ENCODE measurements at places on chromosomes 1 and 21.

DNA sequence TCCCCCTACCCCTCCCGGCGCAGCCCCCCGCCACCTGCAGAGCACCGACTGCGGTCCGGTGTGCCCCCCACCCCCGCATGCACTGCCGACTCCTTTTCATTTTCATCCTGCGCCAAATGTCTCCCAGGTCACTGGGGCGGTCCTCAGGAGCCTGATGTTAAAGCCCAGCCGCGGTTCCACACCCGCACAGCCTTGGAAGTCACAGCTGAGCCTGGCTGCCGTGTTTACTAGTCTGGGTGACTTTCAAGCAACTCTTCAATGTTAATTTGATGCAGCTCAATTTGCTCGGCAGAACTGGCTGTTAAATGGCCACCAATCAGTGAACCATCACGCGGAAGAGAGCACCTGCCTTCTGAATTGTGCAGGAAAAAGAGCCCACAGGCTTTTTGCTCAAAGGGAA, 27.2 kb downstream of the THAP3 start:
- no peak for DNase-seq

DNA sequence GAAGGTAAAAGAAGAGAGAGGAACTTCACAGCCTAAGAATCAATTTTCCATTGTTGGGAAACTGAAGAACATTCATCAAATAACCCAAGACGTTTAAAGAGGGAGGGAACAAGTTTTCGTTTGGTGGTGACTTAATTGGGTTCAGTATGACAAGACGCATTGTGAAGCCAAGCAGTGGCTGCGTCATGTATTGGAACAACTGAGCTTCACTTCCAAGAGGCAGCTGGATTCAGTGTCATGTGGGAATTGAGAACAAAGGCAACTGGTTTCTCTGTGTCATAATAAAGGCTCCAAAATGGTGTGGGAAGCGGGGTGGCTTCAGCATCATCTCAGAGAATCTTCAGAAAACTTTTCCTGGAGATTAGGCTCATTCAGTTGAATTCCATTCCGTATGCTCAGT, 29.8 kb upstream of the RC3H1 start:
- no peak for DNase-seq

DNA sequence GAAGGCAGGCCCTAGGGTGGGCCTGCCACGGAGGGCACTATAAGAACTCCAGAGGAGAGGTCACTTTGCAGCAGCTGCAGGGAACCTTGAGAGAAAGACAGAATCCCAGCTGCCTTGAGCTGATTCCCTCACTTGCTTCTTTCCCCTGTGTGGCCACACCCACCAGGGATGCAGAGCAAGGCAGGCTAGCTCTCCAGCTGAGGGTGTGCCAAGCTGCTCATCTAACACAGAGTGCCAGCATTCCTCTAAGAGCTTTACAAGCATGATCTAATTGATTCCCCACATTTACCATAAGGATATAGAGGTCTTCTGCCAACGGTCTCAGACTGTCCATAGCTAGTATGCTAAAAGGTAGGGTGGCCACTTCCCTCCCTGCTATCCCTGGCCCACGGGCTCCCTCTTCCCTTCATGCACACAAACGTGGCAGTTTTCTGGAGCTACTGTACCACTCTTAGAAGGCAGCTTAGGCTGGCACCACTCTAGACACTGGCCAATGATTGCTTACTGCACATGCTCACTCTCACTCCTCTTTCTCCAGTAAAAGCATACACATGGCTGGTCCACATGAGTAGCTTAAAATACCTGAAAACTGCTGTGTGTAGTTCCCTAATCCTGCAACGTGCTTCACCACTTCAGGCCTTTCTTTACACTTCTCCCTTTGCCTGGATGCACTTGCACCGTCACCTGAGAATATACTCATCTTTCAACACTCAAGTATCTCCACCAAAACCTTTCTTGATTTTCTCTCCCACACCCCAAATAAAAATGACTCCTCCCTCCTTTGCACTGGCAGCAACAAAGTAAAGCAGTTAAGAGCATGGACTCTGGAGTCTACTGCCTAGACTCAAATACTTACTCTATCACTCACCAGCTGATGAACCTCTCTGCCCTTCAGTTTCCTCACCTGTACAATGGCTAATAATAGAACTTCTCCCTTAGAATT, 57.7 kb downstream of the DMAP1 start:
- DNase-seq = no peak

GRCh38 chr1:201264554-201264953, 18.8 kb upstream of the PKP1 start:
- no peak for DNase-seq

DNA sequence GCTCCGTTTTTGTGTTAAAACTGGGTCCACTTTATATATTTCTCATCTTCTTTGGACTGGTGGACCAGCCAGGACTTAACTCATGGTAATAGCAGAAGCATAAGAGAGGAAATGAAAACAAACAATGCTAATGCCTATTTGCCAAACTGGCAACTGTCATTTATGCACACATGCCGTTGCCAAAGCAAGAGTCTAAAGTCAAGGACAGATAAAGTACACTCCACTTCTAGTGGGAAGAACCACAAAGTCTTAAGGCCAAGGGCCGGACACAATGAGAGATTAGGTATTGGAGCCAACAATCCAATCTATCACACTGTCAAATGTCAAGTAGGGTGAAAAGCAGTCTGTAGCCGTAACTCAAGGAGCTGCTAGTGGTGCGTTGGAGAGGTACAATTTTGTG, 157.7 kb downstream of the LYPLAL1 start:
- no peak for DNase-seq

- no peak for DNase-seq
Measured at GRCh38 chr1:38872401-38873026, 634 bp downstream of the MYCBP start.

DNA sequence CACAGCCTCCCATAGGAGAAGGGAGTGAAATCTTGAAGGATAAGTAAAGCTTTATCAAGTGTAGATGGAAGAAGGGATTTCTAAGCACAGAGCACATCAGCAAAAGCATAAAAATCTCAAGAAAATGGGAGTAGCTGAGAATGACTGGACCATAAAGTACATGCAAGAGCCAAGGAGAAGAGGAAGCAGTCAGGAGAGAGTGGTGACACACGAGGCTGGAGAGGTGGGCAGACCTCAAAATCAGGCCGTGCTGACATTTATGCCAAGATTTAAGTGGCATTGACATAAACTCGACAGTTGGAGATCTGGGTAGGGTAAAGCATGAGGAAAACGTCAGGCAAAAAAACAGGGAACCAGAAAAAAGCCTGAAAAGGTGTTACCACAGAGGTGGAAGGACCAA, 62.3 kb downstream of the GFI1 start:
- no peak for DNase-seq

DNA sequence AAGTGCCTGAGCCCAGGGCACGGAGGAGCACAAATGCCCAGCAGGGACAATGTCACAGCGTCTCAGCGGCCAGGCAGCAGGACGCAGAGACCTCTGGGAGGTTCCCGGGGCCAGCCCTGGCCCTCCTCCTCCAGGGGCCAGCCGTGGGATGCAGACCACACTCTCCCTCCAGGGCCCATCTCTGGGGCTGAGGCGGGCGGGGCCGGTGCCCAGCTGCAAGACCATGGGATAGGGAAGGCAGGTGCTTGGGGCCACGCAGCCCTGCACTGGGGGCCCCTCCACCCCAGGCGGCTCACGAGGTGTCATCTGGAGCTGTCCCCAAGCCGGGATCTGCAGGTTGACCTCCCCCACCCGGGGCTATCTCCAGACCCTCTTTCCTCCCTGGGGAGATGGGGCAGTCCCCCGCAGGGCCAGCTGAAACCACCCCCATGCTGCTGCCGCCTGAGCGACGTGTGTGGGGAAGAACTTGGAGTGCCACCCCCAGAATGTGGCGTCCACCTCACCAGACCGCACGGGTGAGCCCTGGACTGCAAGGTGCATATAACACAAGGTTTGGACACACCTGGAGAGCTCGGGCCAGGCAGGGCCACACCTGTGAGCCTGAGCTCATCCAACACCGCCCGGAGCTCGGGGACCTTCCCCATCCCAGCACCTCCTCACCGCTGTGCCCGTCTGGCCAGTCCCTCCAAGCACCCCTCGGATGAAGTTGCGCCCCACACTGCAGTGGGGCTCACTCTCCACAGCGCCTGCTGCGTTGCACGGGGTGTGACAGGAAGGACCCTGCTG, 4.1 kb upstream of the TTLL10 start:
- no peak for DNase-seq

GRCh38 chr21:45507523-45507875, 34.7 kb downstream of the SLC19A1 start:
- DNase-seq = no peak

DNA sequence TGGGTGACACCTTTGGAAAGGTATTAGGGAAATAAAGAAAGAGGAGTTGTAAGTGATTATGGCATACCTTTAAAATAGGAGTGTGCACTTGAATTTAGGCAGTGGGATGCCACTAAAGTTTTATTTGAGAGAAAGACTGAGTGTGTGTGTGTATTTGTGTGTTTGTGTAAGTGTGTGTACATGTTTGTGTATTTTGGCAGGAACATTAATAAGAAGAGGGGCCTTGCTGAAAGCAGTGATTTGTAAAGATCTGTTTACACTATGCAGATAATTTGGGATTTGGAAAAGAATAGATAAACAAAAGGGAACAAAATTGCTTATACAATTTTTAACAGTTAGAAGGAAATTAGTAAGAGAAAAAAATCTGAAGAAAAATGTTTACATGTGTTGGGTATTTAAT, 120.8 kb downstream of the GPR52 start:
- DNase-seq = no peak

GRCh38 chr1:155012026-155012546, 9.5 kb downstream of the ZBTB7B start:
- DNase-seq = no peak

- no peak for DNase-seq
Measured at GRCh38 chr1:184033711-184034167, 3.8 kb downstream of the COLGALT2 start.

DNA sequence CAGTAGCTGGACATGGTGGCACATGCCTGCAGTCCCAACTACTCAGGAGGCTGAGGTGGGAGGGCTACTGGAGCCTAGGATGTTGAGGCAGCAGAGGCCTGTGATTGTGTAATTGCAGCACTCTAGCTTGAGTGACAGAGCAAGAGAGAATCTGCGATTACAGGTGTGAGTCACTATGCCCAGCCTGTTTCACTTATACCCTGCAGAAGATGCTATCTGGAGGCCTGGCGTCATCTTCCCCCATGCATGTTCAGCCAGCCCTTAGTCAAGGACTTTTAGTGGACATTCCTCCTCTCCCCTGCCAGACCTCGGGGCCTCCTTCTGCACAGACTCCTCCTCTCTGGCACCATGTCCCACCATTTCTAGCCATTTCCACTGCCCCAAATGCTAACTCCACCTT, 36.3 kb upstream of the RCC2 start:
- no peak for DNase-seq

DNA sequence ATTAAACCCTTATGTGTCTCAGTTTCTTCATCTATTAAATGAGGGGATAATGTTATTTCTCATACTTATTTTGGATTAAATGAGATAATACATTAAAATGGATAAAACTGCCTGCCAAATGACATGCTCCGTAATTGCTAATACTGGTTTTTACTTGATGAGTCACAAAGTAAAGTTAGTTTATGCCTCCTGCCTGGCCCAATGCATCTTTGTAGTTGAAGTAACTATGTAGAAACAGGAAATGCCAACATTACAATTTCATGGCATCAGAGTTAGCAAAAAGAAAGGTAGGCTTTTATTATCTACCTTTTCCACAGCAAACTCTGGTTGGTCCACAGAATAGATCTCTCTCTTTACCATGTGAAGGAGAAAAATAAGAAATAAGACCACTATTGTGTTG, 214.5 kb downstream of the TBX15 start:
- DNase-seq = no peak

DNA sequence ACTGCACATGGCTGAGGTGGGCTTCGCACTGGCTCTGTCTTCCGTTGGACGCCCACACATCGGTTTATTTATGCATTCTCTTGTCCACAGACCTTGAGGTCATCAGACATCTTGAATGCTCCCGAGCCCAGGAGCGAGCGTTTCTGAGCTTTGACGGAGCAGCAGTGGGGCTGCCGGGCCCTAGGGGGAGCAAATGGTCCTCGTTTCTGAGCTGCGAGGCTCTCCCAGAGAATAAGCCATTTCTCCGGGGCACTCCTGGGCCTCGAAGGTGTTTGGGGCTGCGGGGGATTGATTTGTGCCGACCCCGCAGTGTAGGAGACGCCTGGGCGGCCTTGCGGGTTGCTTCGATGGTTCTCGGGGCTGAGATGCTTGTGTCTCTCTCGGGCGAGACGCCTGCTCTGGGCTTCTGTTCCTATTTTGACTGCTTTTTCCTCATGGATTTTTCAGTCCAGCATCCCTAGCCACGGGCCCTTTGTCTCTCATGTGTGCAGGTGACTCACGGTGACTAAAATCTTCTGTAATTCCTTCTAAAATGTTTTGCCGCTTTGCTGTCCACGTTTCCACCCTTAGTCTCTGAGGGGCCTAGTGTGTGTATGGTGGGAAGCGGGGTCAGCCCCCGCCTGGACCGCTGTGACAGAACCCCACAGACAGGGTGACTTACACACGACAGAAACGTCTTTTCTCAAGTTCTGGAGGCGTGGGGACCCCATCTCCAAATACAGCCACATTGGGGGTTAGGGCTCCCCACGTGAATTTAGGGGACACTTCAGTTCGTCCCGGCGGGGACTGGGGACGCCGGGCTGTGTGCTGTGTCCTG, 62.1 kb downstream of the FAAP20 start:
- DNase-seq = no peak

DNA sequence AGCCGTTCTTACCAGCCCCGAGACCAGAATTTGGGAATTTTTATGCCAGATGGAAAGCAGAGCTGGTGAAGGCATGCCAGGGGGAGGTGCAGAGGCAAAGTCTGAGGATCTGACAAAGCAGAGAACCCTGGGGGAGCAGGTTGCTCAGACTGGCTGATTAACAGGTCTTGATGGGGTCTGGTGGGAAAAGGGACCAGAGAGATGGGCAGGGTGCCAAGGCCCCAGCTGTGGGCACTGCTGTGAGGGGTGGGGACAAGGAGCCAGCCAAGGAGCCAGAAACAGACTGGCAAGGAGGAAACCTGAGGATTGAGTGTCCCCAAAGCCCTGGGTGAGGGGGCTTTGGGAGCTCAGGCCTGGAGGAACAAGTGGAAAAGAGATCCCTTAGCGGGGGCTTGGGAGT, 21.4 kb downstream of the RPS6KA1 start:
- no peak for DNase-seq

- no peak for DNase-seq
Measured at GRCh38 chr21:45282283-45283034, 5.2 kb downstream of the POFUT2 start.

- no peak for DNase-seq
Measured at GRCh38 chr1:247317702-247318101, 14.0 kb downstream of the ZNF496 start.
